Upper lobe of right lung (tissue), 1 donor: ENCODE measurements at places on chromosomes 16 and 17.

GRCh38 chr16:79714440-79714839, 113.9 kb upstream of the MAF start:
- no peak for DNase-seq

DNA sequence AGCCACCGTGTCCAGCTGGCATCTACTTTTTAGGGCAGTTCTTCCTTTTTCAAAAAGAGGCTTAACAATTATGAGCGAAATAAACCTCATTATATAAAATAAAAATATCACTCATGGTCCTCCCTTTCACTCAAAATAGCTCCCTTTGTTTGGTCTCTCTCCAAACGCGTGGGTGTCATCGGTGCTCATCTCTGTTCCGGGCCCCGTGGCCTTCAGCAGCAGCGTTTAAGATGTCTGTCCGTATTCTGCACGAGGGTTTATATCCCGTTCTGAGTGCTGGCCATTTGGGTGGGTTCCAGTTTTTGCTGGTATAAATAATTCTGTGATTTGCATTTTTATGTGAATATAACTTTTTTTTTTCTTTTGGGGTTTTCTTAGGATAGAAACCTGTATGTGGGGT, 33.4 kb downstream of the PRMT7 start:
- no peak for DNase-seq

DNA sequence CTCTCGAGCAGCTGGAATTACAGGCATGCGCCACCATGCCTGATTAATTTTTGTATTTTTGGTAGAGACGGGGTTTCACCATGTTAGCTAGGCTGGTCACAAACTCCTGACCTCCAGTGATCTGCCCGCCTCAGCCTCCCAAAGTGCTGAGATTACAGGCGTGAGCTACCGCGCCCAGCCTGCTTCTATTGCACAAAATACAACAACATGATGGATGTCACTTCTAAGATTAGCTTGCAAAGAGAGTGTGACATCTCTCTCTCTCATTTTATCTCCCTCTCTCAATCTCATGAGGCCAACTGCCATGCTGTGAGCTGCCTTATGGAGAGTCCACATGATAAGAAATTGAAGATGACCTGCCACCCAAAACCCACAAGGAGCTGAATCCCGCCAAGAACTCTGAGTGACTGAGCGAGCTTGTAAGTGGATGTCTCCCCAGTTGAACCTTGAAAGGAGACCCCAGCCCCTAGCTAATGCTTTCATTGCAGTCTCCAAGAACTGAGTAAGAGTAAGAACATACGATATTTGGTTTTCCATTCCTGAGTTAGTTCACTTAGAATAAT, 458.5 kb downstream of the RBFOX1 start:
- no peak for DNase-seq

- DNase-seq, result peak; percentile 81
Observed at GRCh38 chr16:4846503-4846900, 586 bp downstream of the GLYR1 start.

- no peak for DNase-seq
Observed at GRCh38 chr16:11020388-11020787, 76.0 kb downstream of the CLEC16A start.

DNA sequence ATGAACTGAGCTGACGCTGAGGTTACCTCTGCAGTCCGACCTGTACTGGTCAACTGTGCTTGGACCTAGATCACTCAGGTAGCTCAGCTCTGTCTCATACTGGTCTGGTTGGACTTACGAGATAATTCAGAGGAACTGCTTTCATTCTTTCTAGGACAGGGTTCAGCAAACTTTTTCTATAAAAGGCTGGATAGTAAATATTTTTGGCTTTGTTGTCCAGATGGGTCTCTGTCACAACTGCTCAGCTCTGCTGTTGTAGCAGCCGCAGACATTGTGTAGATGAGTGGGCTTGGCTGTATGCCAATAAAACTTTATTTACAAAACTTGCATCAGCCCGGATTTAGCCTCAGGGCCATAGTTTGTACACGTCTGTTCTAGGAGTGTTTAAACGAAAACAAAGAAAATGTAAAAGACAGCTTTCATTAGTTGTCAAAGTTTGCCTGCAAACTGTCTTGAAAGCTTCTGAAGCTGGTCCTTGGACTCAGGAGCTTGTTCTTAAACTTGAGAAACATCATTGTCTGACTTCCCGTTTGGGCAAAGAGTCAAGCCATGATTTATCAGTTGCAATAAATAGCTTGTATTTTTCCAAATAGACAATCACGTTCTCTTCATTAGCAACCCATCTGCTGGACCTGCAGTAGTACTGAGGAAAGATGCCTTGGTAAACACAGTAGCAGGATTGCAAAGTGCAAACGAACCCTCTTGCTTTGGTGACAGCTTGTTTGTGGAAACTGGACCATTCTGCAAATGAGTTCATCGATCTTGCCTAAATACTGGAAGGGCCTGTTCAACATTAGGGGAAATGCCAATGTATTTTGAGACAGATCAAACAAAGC, 253.4 kb downstream of the SNX29 start:
- DNase-seq, result no peak

DNA sequence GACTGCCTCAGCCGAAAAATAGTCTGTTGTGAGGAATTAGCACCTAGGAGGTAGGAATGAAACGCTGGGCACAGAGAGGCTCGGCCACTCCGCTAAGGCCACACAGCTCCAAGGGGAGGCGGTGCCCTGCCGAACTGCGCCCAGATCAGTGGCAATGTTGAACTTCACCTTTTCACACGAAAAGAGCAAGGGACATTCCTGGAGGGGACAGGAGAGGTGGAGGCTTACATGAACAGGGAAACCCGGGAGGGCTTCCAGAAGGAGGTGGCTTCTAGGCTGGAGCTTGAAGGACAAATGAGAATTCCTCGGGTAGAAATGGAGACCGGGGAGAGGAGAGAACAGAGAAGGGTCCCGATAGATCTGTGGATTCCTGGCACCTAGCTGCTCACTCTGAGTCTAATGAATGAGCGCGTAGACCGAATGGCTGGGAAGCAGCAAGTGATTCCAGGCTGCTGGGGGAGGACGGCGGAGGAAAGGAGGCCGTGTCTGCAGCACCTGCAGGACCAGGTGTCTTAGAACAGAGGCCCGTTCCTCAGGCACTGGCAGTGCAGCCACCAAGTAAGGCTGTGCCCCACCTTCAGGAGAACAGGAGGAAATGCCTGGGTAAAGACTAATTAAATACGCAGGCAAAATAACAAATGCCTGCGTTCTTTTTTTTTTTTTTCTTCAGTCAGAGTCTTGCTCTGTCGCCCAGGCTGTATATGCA, 722 bp upstream of the SLC38A10 start:
- DNase-seq, result peak; percentile 81

DNA sequence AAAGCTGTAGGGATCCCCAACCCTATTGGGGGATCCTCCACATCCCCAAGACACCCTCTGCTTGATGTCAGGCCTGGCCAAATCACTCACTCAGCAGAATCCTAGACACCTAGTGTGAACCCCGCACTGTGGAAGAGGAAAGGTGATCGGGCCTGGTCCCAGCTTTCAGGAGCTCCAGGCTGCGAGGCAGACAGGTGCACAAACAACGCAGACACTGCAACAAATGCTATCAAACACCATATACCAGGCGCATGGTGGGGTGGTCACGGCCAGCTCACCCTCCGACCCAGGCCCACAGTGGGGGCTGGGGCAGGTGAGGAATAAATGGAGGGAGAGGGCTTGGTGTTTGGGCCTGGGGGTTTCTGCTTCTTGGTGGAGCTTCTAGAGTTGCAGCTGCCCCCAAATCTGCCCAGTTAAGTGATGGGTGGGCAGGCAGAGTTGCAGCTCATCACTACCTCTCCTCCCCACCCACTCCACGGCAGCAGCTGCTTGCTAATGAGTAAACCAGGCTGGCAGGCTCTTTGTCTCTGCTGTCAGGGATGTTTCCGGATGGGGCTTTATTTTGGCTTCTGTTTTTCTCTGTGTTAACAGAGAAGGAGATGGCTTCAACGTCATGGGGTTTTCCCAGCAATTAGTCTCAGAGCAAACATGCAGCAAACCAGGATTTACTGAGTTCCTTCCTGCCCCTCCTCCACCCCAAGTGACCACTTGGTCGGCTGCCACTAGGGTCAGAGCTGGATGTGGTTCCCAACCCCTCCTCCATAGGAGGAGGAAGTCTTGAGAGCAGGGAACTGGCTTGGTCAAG, 46.6 kb downstream of the PECAM1 start:
- peak; percentile 86 for DNase-seq

DNA sequence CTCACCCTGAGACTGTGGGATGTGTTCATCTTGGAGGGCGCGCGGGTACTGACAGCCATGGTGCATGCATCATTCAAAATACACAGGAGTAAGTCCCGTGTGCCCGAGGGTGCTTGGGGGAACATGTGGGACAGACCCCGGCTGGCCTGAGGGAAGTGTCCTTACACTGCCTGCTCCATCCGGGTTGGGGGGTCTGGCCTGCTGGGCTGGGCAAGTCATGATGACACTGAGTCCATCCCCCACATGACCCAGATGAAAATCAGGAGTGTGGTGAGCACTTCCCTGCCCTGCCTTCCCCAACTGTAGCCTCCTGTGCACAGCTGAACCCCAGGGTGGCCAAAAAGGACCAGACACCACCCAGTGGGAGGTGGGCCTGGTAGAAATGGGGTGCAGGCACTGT, 10.8 kb downstream of the TBC1D26 start:
- DNase-seq, result no peak

- DNase-seq, result no peak
Observed at GRCh38 chr17:30372755-30373154, 6.0 kb upstream of the CPD start.

GRCh38 chr17:58539698-58540097, 25.3 kb upstream of the MTMR4 start:
- no peak for DNase-seq

DNA sequence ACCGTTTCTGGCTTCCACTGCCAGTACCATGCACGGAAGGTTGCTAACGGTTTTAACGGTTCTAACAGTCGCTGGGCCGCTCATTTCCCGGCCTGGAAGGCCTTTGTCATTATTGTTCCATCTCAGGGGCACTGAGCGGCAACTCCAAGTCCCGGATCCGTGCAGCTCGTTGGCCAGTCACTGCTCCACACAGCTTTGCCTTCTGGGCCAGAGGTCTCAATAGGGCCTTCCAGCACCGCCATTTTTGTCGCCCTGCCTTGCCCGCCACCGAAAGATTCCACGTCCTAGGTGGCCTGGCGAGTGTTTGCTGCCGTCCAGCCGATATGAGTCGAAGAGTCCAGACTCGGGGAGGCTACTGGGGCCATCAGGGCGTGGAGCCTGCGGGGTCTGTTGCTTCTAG, 30.3 kb upstream of the ATF7IP2 start:
- no peak for DNase-seq

- no peak for DNase-seq
Observed at GRCh38 chr17:28950752-28951427, 428 bp downstream of the PHF12 start.

DNA sequence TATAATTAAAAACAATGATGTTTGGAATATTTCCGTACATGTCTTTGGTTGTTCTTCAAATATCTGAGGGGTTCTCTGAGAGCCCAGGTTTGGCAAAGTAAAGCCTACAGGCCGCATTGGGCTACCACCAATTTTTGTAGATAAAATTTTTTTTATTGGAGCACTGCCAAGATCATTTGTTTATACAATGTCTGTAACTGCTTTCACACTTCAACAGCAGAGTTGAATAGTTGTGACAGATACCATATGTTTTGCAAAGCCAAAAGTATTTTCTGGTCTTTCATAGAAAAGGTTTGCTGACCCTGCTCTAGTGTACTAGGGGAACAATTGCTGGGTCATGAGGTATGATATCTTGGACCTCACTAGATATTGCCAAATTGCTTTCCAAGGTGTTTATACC, 10.5 kb downstream of the PPM1D start:
- DNase-seq, result no peak

- no peak for DNase-seq
Observed at GRCh38 chr17:12719948-12720347, 54.3 kb downstream of the MYOCD start.

GRCh38 chr17:3635474-3636153, 436 bp downstream of the SHPK start:
- no peak for DNase-seq

DNA sequence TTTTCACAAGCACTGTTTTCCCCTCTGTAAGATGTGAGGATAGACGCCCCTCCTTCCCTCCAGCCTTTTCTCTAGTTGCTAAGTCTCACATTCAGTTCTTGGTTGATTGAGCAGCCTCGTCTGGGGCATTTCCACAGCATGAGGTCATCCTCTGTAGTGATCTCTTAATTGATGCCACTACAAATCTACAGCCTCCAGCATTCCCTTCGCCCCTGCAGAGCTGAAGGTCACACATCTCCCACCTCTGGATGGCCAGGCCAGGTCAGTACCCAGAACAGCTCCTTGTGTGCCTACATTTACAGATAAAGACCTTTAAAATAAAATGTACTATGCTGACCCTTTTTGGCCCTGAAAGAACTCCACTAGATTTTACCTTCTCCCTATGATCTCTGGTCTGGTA, 32.5 kb upstream of the CDH11 start:
- no peak for DNase-seq

GRCh38 chr16:79899316-79899715, 298.8 kb upstream of the MAF start:
- no peak for DNase-seq

DNA sequence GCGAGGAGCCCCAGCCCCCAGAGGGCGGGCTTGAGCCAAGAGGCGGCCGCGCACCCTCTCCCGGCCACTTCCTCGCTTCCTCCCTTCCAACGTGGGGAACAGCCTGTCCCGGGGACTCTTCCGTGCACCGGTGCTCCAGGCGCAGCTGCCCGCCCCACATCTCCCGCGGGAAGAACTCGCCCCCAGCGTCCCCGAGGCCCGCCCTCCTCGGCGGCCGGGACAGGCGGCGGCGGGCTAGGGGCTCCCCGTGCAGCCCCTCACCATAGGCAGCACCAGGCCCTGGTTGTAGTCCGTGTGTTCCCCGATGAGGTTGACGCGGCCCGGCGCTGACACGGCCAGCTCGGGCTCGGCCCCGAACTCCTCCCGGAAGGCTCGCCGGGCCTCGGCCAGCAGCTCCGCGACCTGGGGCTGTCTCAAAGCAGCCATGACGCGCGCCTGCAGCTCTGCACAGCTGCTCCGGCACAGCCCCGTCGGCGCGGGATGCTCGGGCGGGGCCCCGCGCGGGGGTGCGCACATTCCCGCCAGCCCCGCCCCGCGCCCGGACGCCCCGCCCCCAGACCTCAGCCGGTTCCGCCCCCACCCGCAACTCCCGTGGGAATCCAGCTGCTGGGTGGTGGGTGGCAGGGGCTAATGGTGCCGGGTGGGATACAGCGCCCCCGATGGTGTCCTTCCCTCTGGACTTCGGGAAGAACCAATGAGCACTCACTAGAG, at the start of gene GALK1:
TSS of gene GALK1 (minus strand) at position 482 of the 711 bp plus-strand sequence. CDS start at position 426, 56 bp downstream.
- DNase-seq, result peak; percentile 91

DNA sequence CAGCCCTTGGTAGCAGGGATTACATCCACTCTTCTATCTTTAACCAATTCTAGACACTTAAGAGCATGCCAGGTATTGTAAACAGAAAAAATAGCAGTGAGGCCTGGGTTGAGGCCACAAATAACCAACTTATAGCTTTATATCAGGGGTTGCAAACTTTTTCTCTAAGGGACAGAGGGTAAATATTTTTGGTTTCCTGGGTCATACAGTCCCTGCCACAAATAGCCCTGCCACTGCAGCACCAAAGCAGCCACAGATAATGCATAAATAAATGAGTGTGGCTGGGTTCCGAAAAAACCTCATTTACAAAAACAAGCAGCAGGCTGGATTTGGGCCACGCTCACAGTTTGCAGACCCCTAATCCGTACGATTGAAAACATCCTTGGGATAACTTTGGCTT, 46.7 kb downstream of the STAT3 start:
- DNase-seq, result no peak

- DNase-seq, result no peak
Observed at GRCh38 chr16:22721511-22722100, 92.4 kb upstream of the HS3ST2 start.

GRCh38 chr17:50564916-50565315, 4.4 kb downstream of the CACNA1G start:
- DNase-seq, result no peak

GRCh38 chr16:84460406-84461028, 43.9 kb downstream of the MEAK7 start:
- peak; percentile 42 for DNase-seq
